Right atrium auricular region (tissue), 2 donors: ENCODE measurements at places on chromosomes 6 and 20. TPM values are rescaled to one million over a fixed set of nuclear protein-coding genes. Genes with fewer than 3 reads are reported as not detected.

SYCP2L gene
- total RNA-seq: 0.20 TPM

DNA sequence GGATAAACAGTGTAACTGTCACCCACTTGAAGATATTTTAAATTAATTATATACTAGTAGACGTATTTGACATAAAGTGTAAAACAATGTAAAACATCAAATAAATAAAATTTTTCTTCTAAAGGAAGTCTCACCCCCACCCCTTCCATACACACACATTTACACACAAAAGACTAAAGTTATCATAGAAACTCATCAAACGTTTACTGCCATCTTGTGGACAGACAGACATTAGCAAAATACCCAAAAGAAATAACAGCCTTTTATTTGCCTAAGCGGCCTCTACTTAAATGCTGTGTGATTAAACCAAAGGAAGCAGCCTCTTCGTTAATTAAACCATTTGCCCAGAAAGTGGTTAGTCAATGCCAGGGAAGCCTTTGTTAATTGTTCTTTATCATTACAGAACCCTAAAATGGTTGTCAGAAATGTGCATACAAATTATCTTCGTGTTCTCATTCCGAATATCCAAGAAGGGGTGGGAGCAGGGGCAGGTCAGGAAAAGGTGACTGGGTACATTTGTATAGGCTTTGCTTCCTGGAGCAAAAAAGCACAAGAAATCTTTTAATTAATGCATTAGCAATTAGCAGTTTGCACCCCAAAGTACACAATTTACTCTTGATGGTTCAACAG, 176.2 kb upstream of the SASH1 start:
- H3K4me1 ChIP-seq: no peaks in the 10 kb centered on the region
- no peak overlapping the region for H3K27ac ChIP-seq
- no peak overlapping the region for H3K4me3 ChIP-seq

GRCh38 chr6:21201637-21202350, 391.8 kb upstream of the SOX4 start:
- no peak overlapping the region for H3K4me3 ChIP-seq
- no peaks in the 10 kb centered on the region for H3K36me3 ChIP-seq
- H3K4me1 ChIP-seq: peaks cover 18% of the 10 kb centered on the region
- no peak overlapping the region for H3K27ac ChIP-seq

DNA sequence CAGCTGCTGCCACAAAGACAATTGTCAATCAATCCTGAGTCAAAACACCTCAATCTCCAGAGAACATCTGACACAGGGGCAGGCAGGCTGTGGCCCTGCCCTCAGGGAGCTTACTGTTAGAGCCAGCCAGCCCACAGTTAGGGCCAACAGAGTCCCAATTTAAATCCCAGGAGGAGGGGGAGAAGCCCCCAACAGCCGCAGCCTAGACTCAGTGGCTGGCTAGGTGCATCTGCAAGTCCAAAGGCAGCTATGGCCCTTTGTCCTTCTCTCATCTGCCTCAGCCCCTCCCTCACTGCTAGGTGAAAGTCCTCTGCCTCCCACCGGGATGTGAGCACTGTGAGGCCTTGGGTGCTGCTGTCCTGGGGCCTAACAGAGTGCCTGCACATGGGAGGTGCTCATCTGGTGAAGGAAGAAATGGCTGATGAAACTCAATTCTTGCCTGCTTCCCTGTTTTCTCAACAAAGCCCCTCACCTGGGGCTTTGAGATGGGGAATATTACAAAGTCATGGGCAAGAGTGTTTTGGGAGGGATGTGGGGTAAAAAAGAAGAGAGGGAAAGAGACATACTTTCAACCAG, 33.7 kb upstream of the VEGFA start:
- no peaks in the 10 kb centered on the region for H3K27me3 ChIP-seq
- no peak for DNase-seq
- H3K4me1 ChIP-seq: peaks cover 7% of the 10 kb centered on the region
- H3K27ac ChIP-seq: no peak overlapping the region
- no peaks in the 10 kb centered on the region for H3K36me3 ChIP-seq
- no peak overlapping the region for H3K4me3 ChIP-seq

GRCh38 chr20:2261046-2261485, 34.7 kb upstream of the TGM3 start:
- no peak overlapping the region for H3K4me3 ChIP-seq
- no peaks in the 10 kb centered on the region for H3K4me1 ChIP-seq
- no peaks in the 10 kb centered on the region for H3K27me3 ChIP-seq
- DNase-seq: no peak
